ENCODE measurements at places on chromosomes 2 and 18.

GRCh38 chr2:156522864-156523440 is 86.8 kb downstream of the GPD2 start:
- DNase-seq, result no peak

DNA sequence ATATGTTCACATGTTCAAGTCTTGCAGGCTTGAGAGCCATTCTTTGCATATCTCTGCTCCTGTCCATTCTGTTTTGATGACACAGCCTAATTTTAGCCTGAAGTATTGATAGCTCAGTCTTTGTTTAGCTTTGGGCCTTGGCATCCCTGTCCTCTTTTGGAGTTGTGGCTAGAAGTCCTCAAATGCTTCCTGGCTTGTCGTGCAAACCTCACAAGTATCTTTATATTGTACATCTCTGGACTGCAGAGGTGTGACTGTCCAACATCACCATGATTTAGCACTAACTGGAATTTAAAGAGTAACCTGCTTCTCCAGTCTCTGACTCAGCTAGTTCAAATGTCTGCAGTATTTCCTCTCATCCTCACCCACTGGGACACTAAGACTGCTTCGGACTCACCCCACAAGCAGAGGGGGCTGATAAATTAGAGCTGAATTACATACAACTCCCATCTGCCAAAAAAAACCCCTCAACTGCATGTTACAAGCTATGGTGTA is 11.7 kb downstream of the PFN4 start:
- DNase-seq, result no peak

- no peak for DNase-seq
These were observed 399.8 kb downstream of the TMEM182 start for GRCh38 chr2:103161456-103162289.

- DNase-seq, result no peak
These were observed 49.2 kb upstream of the SPOPL start for GRCh38 chr2:138452324-138452723.

- no peak for DNase-seq
These were observed 147.6 kb downstream of the HDAC4 start for GRCh38 chr2:239253264-239253663.

Measured in activated naive CD4-positive, alpha-beta T cell treated with anti-CD3 and anti-CD28 coated beads, Interleukin-2, amount 10 ng/mL, durations not matched to agents 7 days and 5 days (primary cell).